D341Med (cell line): ENCODE measurements at places on chromosomes 11 and 22.

DNA sequence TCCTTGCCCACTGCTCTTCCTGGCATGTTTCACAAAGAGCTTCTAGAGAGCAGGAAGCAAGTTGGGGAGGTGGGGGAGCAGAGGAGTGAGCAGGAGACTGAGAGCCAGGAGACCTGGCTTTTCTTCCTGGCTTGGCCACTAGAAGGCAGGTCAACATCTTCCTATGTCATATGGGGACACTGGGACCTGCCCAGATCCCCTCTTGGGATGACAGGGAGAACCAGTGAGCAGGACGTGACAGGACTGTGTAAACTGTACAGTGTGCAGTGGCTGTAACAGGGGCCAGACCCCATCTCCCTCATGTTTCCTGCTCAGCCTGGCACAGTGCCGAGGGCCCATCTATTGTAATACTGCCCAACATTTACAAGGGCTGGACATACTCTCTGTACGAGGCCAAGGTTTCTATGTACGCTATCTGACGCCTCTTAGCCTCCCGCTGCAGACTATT is 29.4 kb downstream of the GDPD5 start:
- DNase-seq = no peak

GRCh38 chr11:84825106-84825660 is 802.0 kb downstream of the DLG2 start:
- no peak for DNase-seq

GRCh38 chr22:21970037-21970799 is 12.4 kb downstream of the TOP3B start:
- no peak for DNase-seq

DNA sequence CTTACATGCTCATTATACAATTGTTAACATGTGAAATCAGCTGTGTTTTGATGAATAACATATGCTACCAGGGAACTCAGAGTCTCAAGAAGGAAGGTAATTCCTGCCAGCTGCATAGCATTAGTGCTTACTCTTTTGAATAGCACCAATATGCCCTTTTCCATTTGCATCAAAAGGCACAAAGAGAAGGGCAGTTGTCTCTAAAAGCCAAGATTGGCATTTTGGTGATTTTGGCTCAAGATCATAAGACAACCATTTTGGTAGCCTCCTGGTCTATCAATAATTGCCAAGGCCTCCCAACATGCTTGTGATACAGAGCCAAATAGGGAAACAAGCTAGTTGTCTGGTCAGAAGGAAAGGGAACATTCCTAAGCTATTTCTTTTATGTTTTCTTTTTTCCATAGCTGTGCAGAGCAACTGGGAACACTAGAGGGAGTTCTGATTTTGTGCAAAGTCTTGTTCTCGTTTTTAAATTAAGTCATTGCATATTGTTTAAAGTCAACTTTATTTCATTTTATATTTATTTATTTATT is 416.7 kb upstream of the CHORDC1 start:
- DNase-seq = no peak

GRCh38 chr11:67449116-67449844 is 3.2 kb downstream of the GPR152 start:
- DNase-seq = no peak

GRCh38 chr11:9760193-9760575 is 96.3 kb downstream of the SWAP70 start:
- no peak for DNase-seq
